ENCODE measurements at places on chromosomes 1 and 21.

- ATAC-seq, result no peak
Measured at GRCh38 chr1:28811766-28812668, at the start of gene OPRD1. TSS of gene OPRD1 (plus strand) at chr1:28812170. CDS start at chr1:28812384, 214 bp downstream.

DNA sequence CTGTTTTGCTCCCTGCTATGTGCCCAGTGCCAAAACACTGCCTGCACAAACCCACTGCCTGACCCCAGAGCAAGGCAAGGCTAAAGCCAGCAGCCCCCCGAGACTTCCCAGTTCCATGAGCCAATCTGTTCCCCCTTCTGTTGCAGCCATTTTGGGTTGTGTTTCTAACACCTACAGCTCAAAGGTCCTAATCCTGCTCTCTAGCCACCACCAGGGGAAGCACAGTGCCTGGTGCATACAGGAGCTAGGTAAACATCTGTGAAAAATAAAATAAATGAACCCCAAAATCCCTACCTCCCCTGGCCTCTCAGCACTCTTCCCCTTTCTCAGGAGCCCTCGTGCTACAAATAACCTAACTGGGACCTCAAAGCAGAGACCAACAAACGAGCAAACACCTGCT is 190.2 kb downstream of the MATN1 start:
- ATAC-seq, result no peak

DNA sequence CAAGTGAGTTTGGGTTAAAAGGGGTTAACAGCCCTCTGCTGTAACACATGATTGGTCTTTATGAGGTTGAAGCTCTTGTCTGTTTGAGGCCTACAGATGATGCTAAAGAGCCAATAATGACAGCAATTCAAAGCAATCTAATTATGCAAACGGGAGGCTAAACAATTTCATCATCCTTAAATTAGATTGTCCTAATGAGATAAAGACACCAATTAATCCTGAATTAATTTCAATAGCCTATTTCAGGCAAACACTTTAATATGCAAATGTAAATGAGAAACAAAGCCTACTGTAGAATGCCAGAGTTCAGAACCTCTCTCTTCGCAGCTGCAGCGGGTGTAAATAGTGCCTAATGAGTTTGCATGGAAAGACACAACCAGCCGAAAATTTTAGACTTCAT is 504.7 kb upstream of the PBX1 start:
- ATAC-seq, result no peak

DNA sequence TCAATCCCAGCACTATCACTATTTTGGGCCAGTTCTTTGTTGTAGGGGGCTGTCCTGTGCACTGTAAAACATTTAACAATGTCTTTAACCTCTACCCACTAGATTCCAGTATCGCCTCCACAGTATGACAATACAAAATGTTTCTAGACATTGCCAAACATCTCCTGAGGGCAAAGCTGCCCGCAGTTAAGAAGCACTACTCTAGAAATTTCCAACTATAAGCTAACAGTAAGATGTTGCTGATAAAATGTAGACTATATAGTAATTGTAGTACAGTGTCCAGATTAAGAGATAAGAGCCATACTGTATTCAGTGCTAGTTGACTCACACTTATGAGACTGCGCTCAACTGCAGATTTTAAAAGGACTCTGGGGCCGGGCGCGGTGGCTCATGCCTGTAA is 5.0 kb downstream of the MTF1 start:
- ATAC-seq, result no peak

GRCh38 chr1:86573763-86574484 is 27.0 kb downstream of the CLCA4 start:
- no peak for ATAC-seq

- no peak for ATAC-seq
Measured at GRCh38 chr1:207659545-207660153, 14.7 kb downstream of the CR1L start.

DNA sequence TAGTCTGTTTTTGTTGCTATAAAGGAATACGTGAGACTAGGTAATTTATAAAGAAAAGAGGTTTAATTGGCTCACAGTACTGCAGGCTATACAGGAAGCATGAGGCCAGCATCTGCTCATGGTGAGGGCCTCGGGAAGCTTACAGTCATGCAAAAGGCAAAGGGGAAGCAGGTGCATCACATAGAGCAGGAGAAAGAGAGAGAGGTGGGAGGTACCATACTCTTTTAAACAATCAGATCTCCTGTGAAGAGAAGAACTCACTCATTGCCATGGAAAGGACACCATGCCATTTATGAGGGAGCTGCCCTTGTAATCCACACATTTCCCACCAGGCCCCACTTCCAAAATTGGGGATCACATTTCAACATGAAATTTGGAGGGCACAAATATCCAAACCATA is 12.7 kb downstream of the PPP1R12B start:
- ATAC-seq, result no peak

DNA sequence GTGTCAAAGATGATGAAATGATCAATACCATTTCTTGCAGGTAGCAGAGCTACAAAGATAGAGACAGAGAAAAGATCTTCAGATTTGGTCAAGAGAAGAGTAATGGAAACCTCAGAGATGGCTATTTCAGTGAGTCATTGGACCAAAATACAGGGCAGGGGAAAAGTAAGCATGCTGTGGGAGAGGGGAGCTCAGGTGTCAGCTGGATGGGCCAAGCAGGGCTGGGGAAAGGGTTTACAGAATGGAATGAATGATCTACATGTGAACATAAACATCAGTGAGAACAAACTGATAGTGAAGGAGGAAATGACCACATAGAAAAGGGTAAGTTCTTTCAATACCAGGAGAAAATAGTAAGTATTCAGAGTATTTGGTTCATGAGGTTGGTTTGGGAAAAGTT is 61.4 kb upstream of the CNN3 start:
- ATAC-seq, result peak; percentile 21

- no peak for ATAC-seq
Measured at GRCh38 chr1:82062206-82062605, 261.5 kb downstream of the ADGRL2 start.

- ATAC-seq, result peak; percentile 83
Measured at GRCh38 chr1:25810341-25811299, 9.1 kb upstream of the MTFR1L start.

GRCh38 chr1:67952071-67952470 is 98.4 kb downstream of the DIRAS3 start:
- no peak for ATAC-seq

- ATAC-seq, result no peak
Measured at GRCh38 chr21:41821756-41822431, 55.0 kb upstream of the RIPK4 start.

DNA sequence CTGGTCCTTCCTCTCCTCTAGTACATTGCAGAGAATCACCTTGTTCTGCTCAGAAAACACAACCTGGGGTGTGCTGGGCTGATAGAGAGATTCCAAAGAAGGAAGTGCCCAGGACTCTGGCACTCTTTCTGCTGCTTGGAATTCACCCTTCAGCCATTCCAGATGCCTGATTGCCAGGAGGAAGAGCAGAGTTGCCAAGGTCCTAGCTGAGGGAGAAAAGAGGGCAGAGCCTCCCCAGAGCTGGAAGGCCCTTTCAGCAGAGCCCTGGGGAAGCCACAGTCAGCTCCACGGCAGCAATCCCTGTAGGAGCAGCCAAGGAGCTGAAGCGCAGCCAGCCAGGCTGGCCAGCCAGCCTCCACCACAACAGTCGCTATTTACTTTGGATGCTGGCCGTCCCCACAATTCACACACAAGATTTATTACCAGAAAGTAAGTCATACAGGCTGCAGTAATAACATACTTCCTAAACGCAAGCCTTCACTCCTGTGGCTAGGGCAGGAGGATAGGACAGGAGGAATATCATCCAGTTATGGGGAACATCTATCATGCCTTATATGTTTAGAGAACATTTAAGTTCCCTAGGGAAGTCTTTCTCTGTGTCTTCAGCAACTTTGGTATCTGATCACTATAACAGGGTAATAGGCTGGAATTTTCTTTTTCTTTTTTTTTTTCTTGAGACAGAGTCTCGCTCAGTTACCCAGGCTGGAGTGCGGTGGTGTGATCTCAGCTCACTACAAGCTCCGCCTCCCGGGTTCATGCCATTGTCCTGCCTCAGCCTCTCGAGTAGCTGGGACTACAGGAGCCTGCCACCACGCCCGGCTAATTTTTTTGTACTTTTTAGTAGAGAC is 36.6 kb upstream of the SLC44A3 start:
- no peak for ATAC-seq

- ATAC-seq, result peak; percentile 93
Measured at GRCh38 chr1:43454270-43455011, 710 bp upstream of the HYI start.

DNA sequence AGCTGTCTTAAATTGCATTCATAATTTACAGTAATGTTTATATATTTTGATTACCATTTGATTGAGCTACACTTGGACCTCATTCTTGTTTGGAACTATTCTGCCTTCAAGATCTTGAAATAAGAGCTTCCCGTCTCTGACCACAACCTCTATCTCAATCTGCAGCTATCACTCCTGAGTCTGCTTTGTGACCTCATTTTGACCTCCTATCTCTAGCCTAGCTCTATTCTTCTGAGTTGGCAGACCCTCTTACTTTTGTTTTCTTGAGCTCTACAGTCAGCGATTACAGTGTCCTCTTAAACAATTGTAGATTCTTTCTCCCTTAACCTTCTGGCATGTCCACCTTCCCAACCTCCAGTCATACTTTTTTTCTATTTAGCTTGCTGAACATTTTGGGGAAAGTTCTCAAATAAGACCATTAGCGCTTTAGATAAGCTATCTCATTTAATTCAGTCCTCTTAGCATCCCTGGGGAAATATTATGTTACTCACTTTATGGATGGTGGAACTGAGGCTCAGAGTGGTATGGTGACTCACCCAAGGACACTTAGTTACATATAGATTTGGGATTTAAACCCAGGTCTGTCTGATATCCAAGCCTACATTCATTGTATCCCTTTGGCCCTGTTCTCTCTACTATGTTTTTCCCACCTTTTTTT is 19.1 kb downstream of the RPAP2 start:
- peak; percentile 62 for ATAC-seq

GRCh38 chr1:156933136-156933535 is 12.7 kb downstream of the LRRC71 start:
- ATAC-seq, result no peak

DNA sequence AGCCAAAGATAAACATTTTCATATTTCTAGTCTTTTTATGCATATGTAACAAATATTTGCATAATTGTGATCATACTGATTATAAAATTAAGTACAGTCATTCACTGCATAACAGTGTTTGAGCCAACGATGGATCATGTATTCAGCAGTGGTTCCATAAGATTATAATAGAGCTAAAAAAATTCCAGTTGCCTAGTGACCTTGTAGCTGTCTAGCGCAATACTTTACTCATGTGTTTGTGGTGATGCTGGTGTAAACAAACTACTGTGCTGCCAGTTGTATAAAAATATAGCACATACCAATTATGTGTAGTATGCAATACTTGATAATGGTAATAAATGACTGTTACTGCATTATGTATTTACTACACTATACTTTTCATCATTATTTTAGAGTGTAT is 2.1 kb upstream of the S100A10 start:
- ATAC-seq, result no peak

- ATAC-seq, result no peak
Measured at GRCh38 chr1:53524428-53525375, 65.5 kb downstream of the DMRTB1 start.

DNA sequence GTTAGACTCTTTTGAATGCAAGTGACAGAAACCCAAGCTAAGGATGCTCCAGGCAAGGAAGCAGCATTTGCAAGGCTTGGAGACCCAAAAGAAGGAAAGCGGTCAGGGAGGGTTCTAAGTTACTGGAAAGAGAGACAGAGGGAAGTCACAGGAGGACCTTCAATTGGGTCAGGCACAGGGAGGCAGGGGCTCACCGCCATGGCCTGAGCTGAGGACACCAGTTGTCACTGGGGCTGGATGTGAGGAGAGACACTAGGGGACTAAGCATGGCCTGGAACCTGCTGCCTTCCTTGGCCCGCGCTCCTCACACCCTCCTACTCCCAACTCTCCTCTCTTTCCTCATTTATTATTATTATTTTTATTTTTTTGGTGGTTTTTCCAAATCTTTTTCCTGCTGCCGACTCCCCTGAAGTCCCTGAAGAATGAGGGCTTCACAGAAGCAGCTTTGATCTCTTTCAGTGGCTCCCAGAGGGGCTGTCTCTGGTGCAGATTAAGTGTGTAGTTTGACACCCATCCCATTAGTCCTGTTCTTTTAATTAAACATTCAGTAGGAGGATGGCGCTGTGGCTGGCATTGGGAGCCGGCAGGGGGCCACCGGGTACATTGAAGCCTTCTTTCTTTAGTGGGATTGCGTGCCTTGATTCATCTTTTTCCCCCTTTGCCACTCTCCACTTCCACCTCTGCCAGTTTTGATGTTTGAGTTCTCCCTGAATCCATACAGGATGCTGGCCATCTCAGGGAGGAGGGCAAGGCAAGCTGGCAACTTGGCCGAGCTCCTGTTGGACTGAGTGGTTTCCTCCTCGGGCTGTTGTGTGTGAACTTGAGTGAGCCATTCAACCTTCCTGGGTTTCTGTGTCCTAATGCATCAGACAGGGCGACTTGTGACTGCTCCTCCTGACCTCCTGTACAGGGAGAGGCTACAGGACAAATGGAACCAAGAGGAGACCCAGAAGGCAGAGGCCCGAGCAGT is 59.3 kb downstream of the MDM4 start:
- no peak for ATAC-seq

DNA sequence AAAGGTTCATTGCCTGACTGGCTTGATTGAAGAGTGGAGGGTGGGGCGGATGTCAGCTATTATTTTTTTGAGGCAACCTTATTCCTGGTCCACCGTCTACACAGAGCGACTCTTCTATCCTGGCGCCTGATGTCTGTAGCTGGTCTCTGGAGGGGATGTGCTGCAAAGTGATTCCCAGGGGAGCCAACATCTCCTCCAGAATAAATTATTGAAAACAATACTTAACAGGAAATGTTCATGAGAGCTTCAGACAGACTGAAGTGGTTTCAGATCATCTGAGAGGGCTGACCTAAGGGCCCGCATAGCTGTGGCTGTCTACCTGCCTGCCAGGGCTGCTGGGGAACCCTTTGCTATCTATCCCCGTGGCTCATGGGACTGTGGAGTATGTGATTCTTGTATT is 66.7 kb downstream of the TEX35 start:
- no peak for ATAC-seq

- ATAC-seq, result no peak
Measured at GRCh38 chr1:81125672-81126071, 675.1 kb upstream of the ADGRL2 start.

GRCh38 chr1:185559684-185560331 is 174.4 kb upstream of the HMCN1 start:
- peak; percentile 92 for ATAC-seq

GRCh38 chr1:36096500-36097432 is 8.1 kb downstream of the ADPRS start:
- ATAC-seq, result peak; percentile 4

GRCh38 chr21:17709266-17709611 is 96.5 kb upstream of the BTG3 start:
- peak; percentile 97 for ATAC-seq

GRCh38 chr1:89261926-89262515 is 10.6 kb downstream of the GBP5 start:
- no peak for ATAC-seq

GRCh38 chr1:64699327-64699726 is 45.5 kb upstream of the RAVER2 start:
- no peak for ATAC-seq

- ATAC-seq, result no peak
Measured at GRCh38 chr1:224781800-224782199, 147.7 kb upstream of the DNAH14 start.

GRCh38 chr1:32877211-32878110 is 6.7 kb upstream of the FNDC5 start:
- no peak for ATAC-seq
